ENCODE measurements at places on chromosomes 3 and 15.

GRCh38 chr15:31331389-31331788 is 4.8 kb downstream of the KLF13 start:
- DNase-seq, result no peak

DNA sequence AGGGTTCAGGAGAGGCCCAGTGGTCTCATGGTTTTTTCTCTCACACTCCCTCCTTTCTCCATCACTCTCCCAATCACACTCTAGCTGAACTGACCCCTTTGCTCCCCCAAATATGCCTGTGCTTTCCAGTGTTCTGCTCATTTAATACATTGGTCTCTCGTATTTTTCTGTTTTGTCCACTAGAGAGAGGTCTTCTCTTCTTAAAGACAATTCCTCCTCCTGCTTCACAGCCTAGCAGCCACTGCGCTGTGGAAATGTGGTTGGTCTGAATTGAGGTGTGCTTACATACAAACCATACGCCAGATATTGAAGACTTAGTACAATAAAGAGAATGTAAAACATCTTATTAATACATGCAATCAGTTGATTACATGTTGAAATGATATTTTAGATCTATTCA is 60.6 kb upstream of the XCR1 start:
- DNase-seq, result peak; percentile 85

DNA sequence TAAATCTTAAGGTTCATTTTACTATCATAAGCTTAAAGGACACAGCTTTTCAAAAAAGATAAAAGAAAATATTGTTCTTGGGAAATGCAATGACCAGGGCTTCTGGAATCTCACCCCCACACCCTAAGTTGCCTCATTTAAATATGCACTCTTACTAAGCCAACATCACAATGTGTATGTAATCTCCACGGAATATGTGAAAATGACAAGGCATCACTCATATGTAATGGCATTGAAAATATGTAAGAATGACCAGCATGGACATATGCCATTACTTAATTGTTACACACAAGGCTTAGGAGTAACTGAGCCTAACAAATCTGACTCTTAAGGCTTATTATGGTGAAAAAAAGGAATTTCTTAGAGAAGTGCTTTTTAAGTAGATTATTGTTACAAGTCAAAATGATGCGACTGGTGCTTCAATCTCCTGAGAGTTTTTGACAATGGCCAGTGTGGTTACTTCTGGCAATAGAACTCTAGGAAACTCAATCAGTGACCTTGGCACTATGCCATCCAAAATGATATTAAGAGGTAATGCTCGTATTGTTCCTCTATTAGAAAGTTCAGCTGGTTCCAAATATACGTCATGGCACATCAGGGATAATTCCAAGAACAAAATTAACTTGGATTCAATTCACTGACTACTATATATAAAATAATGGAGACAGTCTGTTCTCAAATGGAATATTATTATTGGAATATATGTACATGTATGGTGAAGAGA is 290.0 kb upstream of the PLSCR5 start:
- DNase-seq, result no peak

DNA sequence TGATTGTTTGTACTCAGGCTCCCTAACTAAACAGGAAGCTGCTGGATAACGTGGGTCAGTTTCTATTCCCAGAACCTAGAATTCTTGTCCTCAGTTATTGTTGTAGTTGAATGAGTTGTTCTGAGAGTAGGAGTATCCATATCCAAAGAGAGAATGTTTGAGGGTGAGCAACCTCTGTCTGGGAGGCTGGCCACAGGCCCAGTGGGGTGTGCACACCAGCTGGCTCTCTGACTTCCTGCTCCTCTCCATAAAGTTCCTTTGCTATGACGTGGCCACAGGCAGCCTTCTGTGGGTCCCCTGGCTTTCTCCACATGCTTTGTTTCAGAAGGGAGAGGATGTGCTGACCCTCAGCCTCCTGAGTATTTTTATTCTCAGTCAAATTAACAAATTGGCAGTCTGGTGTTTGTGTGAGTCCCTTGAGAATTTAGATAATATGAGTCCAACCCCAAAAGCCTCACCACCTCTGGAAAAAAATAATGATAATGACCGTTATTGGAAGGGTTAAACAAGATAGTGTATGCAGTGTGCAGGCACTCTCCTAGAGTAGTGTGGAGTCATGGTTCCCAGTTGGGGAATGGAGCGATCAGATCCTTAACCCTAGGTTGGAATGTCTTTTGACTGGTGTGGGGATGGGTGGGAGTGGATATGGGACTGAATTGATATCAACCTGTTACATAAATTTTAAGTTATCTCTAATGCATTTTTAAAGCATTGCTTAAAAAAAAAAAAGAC is 47.6 kb upstream of the MED12L start:
- DNase-seq, result no peak

DNA sequence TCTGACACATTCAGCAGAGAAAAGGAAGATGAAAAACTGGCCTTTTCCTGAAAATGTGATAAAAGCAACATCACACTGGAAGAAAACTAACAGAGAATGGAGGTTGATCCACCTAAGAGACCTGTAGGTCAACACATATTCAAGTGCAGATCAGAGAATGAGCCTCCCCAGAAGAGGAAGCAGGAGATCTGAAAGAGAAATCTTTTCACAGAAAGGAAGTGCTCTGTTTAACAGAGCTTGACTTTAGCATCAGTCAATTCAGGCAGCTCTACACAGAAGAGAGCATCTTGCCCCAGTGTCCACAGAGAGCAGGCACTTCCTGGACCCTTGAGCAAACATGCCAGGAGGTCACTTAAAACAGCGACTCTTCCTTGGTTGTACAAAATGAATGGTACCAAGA is 655.4 kb upstream of the GBE1 start:
- no peak for DNase-seq

GRCh38 chr3:189567322-189567721 is 63.9 kb upstream of the TP63 start:
- DNase-seq, result no peak

DNA sequence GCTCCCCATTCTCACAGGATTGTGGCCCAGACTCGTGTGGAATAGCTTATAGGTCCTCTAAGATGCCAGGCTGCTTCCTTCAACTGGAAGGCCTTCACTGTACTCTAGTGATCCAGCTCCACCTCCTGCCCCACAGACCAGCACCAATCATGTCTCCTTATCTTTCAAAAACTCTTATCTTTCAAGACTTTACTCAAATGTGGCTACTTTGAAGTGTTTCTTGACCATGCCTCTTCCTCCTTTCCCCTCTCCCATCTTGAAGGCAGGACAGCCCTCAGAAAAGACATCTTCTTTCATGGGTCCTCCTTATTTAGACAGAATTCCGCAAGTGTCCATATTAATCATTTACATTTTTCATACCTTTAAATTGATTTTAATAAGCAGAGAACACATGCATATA is 142.3 kb downstream of the CHST2 start:
- no peak for DNase-seq

DNA sequence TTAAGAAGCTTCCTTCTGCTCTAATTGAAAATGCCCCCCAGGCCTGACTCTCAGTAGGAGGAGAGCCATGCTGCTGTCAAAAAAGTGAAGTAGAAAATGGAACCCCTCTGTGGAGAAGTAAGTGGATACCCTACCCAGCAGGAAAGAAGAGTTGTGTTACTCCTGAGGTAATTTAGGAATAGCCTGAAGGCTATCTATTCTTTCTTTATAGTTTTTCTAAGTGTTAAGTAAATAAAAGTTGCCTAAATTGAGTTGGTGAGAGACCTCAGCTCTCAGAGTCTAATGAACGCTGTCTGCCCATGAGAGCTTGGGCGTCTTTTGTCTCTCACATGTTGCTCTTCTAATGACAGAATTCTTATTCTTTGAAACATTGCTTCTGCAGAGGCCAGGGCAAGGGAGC is 116.2 kb downstream of the NSUN3 start:
- DNase-seq, result no peak

GRCh38 chr3:119013951-119014350 is 20.7 kb downstream of the IGSF11 start:
- no peak for DNase-seq

- no peak for DNase-seq
Observed at GRCh38 chr3:188750617-188751016, 421.2 kb upstream of the TPRG1 start.

DNA sequence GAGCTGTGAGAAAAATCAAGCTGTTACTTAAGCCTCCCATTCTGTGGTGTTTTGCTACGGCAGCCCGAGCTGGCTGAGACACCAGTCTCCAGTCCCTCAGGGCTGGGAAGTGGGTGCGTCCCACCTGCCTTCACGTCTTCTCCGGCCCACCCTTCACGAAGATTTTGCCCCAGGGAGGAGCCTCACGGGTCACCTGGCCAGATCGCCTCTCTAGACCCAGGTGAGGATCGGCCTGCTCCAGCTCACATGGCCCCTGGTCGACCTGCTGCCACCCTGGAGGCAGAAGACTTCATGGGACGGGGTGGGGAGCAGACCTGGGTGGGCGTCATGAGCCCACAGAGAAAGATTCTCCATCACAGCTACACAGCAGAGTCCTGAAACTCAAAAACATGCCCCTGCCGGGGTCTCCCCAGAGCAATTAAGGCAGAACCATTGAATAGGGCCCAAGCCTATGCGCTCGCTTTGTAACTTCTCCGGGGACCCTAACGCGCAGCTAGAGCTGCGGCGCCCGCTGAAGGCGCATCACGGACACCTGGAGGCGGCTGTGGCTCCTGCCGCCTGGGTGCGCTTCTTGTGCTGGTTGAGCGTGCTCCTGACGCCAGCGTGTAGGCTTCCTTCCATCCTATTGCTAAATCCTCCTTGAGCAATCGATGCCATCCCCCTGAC is 92.6 kb upstream of the ALDH1A3 start:
- DNase-seq, result no peak

DNA sequence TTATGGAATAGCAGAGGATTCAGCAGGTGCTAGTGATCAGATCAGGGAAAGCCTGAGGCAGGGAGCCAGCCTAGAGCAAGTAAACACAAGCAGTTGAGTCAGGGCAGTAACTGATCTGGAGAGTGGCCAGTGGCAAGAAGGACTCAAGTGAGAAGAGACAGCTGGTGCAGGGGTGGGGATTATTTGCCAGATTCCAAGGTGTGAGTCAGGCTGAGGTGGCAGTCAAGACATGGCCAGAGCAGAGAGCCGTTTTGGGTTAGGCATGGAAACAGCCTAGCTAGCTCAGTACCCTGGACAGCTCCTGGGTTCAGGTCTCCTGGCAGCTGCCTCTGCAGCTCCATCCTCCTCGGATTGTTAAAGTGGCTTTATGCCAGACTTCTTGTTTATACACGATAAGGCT is 281.9 kb upstream of the ONECUT1 start:
- DNase-seq, result peak; percentile 48

DNA sequence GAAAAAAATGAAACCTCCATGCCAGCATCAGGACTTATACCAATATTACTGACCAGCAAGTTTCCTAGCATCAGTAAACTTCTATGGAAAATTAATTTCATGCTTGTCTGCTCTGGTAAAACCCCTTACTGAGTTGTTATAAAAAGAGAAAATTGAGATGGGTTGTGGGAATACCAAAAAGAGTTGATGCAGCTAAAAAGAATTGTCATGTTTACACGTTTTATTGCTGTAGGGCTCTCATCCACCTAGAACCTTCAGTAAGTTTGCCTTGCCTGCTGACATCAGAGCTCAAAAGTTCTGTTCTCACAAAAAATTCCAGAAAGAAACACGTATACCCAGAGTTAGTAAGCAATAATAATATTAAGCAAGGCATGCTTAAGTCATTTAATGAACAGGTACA is 641.3 kb upstream of the ZNF385D start:
- DNase-seq, result no peak

DNA sequence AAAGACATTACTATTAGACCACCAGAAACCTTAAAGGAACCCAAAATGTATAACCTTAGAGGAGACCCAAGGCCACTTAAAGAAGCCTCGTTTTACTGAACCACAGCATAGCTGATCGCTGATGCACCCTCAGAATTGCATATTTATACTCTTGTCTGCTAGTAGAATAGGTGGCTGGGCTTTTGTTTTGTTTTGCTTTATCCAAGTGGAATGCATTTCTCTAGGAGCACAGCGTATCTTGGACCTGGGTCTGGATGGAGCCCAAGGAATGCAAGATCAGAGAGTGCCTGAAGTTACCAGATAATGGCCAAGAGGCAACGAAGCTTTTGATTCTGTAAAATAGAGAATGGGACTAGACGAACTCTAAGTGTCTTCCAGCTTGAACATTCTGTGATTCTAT is 129.2 kb upstream of the COL8A1 start:
- DNase-seq, result no peak
